ENCODE measurements at places on chromosomes 7 and 10.

DNA sequence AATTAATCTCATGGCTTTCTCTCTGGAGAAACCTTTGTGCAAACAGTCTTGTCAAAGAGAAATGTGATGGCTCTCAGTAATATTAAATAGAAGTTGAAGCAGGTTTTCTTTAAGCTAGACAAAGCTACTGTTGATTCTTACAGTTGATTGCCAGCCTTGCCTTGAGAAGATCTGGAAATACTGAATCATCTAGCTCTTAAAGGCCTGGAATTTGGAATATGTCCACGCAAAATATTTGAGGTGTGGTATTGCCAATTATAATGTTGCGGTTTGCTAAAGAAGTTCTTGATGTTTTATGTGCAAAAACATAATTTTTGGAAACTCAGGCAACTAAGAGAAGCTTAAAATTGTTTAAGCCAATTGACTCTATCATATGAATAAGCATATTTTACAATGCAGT is 371.9 kb downstream of the PHF14 start:
- no peak for DNase-seq

- DNase-seq: no peak
These were observed 12.7 kb downstream of the FAM241B start for GRCh38 chr10:69642747-69643146.

GRCh38 chr10:59088912-59089573 is 87.4 kb upstream of the PHYHIPL start:
- no peak for DNase-seq

DNA sequence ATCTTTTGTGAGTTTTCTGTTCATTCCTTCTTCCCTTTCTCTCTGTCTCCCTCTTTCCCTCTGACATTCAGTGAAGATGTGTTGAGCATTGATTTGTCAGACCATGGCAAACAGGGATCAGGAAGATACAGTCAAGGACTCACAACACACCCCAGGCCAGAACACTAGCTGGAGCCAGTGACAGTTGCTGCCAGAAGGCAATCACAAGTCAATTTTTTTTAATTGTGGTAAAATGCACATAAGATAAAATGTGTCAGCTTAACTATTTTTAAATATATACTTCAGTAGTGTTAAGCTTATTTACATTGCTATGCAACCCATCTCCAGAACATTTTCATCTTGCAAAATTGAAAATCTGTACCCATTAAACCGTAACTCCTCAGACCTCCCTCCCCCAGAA is 62.6 kb downstream of the TEX36 start:
- DNase-seq: no peak

GRCh38 chr10:101529207-101529606 is 58.9 kb downstream of the POLL start:
- no peak for DNase-seq

DNA sequence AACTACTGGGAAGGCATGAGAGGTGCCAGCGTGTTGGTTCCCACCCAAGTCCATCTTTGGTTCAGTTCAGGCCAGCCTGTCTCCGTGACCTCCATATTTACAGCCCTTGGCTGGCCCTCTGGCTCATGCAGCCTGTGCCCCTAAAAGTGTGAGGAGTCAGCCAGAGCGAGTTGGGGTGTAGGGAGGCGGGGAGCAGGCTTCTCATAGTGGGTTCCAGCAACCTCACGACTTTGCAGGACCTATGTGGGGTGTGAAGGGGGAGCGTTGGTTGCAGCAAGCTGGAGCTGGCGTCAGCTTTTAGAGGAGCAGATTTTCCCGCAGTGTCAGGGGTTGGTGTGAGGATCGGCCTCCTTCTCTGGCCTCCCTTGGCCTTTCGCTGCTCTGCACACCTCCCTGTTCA is 9.8 kb downstream of the TSPAN14 start:
- DNase-seq: no peak

DNA sequence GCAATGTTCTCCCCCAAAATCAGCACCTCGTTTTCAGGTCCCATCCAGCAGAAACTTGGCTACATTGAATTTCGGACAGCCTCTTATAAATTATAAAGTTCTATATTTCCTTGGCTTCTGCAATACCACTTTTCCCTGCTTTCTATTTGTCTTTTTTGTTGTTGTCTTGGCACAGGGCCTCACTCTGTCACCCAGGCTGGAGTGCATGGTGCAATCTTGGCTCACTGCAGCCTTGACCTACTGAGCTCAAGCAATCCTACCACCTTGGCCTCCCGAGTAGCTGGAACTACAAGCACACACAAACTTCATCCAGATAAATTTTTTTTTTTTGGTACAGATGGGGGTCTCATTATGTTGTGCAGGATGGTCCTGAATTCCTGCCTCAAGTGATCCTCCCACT is 55.3 kb upstream of the HECW1 start:
- no peak for DNase-seq

DNA sequence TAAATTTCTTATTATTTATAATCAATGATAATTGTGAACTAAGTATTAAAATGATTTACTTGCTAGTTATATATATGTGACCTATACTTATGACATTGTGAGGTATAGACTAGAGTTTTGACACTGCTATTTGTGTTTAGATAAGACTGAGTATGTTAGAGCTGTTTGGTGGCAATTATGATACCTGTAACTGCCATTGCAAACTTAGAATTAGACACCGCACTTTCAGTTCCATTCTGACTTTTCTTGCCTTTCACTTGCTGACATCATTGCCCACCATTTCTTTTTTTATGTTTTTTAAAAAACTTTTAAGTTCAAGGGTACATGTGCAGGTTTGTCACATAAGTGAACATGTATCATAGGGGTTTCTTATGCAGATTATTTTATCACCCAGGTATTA is 214.5 kb downstream of the MBL2 start:
- no peak for DNase-seq

DNA sequence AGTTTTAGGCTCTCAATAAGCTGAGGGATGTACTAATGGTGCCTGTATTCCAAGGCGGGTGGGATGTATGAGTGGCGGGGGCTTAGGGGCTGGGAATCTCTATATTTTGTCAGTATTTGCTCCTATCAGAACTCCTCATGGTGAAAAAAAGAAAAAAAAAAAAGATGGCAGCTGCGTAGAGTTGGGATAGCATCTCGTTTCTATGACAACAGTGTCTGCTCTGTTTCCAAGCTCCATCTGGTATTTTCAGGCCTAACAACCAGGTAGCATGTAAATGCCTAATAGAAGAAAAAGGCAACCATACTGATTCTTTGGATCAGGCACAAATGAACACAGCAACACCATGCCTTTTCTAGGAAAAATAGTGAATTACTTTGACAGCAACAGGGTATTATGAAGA is 11.7 kb upstream of the CCDC172 start:
- DNase-seq: no peak

- DNase-seq: no peak
These were observed 146.8 kb downstream of the CALN1 start for GRCh38 chr7:72265071-72265904.

DNA sequence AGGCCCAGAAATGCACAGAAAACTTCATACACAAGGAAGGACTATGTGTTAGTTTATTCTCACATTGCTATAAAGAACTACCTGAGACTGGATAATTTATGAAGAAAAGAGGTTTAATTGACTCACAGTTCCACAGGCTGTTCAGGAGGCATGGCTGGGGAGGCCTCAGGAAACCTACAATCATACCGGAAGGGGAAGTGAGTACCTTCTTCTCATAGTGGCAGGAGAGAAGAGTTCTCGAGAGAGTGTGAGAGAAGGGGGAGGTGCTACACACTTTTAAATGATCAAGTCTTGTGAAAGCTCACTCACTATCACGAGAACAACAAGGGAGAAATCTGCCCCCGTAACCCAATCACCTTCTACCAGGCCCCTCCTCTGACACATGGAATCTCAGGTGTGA is 16.8 kb upstream of the RAMP3 start:
- DNase-seq: no peak

- no peak for DNase-seq
These were observed 133.3 kb upstream of the PODXL start for GRCh38 chr7:131689662-131690234.

DNA sequence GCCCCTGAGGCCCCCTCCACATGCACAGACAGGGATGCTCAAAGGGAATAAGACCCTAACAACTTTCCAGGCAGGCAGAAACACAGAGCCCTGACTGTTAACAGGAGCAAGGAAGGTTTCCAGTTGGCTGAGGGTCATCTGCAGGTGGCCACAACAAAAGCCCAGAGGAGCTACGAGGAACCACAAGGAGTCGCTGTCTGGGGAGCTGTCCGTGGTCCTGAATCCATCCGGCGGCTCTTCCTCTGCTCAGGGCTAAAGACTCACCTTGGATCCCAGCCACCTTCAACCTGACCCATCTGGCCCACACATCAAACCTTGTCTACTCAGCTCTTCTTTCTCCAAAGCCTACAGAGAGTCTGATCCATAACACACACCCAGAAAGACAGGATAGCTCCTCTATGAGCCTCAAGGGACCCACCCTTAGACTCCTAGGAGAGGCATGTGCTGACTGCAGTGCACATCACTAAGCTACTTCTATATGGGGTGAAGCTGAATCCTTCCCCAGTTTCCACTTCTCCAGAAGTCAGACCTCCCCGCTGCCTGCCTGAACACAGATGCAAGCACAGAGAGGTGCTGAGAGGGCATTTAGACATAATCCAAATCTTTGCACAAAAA is 104.0 kb downstream of the SLIT1 start:
- peak; percentile 31 for DNase-seq

- DNase-seq: no peak
These were observed 61.3 kb downstream of the AKR1D1 start for GRCh38 chr7:138137423-138138171.

DNA sequence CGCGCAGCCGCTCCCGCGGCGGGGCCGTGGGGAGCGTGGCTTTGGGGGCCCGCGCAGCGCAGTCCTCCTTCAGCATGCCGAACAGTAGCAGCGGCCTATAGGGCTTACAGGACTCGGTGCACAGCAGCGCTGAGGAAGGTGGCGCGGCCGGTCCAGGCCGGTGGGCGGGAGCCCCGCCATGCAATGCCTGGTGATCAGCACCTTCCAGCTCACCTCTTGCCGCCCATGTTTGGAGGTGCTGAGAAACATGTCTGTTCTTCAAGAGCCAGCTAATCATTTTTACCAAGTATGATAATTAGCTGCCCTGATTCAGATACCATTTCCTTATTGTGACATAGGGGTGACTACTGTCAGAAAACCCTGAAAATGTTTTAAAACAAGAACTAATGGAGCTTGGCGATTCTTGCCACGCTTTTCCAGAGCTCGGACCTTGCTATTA is 33.5 kb upstream of the SFTPD start:
- DNase-seq: no peak

- no peak for DNase-seq
These were observed 6.6 kb downstream of the LRRC18 start for GRCh38 chr10:48932831-48933664.

DNA sequence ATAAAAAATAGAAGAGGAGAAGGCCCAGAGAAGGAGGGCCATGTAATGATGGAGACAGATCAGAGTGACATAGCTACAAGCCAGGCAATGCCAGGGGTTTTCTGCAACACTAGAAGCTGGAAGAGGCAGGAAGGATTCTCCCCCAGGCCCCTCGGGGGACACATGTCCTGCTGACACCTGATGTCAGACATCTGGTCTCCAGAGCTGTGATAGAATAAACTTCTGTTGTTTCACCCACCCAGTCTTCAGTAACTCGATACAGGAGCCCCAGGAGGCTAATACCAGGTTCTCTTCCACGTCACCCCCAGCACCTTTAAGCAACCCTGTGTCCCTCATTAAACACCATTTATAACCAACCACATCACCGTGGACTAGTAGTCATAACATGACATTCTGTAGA is 94.9 kb downstream of the TMEM130 start:
- no peak for DNase-seq

GRCh38 chr10:81215498-81215897 is 659.5 kb upstream of the NRG3 start:
- no peak for DNase-seq

GRCh38 chr10:92119340-92119739 is 171.5 kb downstream of the CPEB3 start:
- no peak for DNase-seq

DNA sequence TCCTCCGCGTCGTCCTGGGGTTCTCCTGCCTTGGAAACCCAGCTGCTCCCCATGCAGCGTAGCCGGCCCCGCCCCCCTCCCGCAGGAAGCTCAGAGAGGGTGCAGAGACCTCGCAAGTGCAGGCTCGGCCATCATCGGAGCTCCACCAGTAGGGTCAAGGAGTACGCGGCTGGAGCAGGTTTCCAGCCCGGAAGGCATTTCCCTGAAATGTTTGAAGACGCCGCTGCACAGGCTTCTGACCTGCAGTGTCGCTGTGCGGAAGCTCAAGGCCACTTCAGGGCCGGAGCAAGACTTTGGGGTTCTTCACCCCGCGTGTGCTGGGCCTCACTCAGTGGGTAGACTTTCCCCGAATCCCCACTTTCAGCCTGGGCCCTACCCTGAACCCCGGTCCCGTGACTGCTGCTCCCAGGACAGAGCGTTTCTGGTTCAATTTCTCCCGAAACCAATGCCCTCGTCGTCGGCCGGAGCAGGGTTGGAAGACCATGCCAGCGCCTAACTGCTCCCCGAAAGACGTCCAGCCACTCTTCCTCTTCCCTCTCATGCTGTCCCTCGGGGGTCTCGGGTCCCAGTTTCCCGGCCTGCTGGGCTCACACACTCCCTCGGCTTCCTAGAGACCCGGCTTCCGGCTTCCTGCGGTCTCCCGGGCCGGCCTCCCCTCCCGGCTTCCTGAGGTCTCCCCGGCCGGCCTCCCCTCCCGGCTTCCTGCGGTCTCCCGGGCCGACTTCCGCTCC is 52.1 kb downstream of the INSIG1 start:
- no peak for DNase-seq

DNA sequence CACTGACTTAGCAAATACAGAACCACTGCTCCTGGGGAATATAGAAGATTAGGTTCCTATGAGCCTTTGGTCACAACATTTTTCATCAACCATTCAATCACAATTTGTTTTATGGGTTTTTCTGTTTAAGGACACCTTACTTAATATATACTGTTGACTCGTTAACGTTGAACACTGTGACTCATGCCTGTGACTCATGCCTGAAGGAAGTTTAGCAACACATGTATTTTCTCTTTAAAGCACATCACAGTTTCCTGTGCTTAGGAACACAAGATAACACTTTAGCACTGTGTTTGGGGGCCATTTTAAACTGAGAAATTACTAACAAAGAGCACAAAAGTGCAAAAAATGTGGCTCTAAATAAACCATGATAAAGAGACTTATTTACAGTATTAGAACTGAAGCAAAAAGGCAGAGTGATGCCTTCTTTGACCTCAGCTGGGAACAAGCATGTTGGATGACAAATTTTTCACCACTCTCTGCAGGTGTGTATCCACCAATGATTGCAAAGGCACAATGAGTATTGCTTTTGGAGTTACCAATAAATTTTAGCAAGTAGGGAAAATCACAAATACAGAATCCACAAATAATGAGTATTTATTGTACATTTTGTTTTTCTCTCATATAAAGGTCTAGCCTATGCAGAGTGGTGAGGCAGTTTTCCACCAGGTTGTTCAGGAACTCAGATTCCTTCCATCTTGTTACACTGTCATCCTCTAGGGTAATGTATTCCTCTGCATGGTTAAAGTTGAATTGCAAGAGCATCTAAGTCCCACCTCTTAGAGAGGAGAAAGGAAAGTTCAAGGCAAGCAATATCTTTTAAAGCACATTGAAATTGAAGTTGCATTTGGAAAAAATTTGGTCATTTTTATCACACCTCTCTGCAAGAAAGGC is 7.3 kb downstream of the FGFBP3 start:
- peak; percentile 52 for DNase-seq

- no peak for DNase-seq
These were observed 110.3 kb downstream of the RNF133 start for GRCh38 chr7:122588621-122589020.

- DNase-seq: no peak
These were observed 22.4 kb upstream of the IFIT2 start for GRCh38 chr10:89279421-89279869.

- no peak for DNase-seq
These were observed 21.3 kb upstream of the LIPF start for GRCh38 chr10:88642963-88643362.

GRCh38 chr7:97480772-97481390 is 251.0 kb upstream of the TAC1 start:
- no peak for DNase-seq

Measured in activated CD4-positive, alpha-beta T cell treated with anti-CD3 and anti-CD28 coated beads, Interleukin-2, amount 50 U/mL, for 4 hours (primary cell).